ENCODE measurements at places on chromosomes 2 and 18.

- DNase-seq: no peak
Observed at GRCh38 chr2:140154271-140154670, 1374.1 kb upstream of the NXPH2 start.

- DNase-seq: no peak
Observed at GRCh38 chr2:37243435-37243834, 12.0 kb downstream of the NDUFAF7 start.

DNA sequence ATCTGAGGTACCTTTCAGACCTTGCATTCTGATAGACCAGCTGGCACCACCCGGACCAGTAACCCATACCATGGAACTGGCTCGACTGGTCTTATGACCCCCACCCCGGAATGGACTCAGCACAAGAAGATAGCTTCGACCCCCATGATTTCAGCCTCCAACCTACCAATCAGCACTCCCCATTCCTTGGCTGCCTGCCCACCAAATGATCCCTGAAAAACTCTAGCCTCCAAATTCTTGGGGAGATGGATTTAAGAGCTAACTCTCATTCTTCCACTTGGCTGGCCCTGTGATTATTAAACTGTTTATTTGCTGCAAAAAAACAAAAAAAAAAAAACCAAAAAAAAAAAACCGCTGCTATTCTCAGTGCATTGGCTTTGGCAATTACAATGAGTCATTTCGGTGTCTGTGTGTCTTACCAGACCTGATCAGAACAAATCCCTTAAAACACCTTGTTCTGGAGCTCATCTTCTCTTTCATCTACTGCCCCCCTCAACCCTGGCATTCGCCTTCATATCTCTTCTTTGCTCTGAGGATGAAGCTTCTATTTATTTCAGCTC lies 60.1 kb upstream of the KIF5C start:
- no peak for DNase-seq

- DNase-seq: no peak
Observed at GRCh38 chr2:43363120-43363519, 136.7 kb upstream of the ZFP36L2 start.

Measured in activated CD8-positive, alpha-beta T cell treated with anti-CD3 and anti-CD28 coated beads for 36 hours (primary cell).